B cell (primary cell): ENCODE measurements at places on chromosomes 6 and 20. TPM values are rescaled to one million over a fixed set of nuclear protein-coding genes. Genes with fewer than 3 reads are reported as not detected.
A peak's percentile ranks its signal among the peaks of the same experiment; 100 is the strongest.

GRCh38 chr20:24604966-24605665 lies 135.7 kb downstream of the SYNDIG1 start:
- no peak for DNase-seq

- peak; percentile 83 for DNase-seq
These were observed 67.0 kb downstream of the TNFRSF21 start for GRCh38 chr6:47242483-47243386.

GRCh38 chr20:53133628-53134027 lies 161.5 kb downstream of the TSHZ2 start:
- no peak for DNase-seq

GRCh38 chr6:134309227-134309626 lies 8.7 kb downstream of the SGK1 start:
- DNase-seq = no peak

GRCh38 chr6:13188306-13188705 lies 140.0 kb downstream of the TBC1D7 start:
- DNase-seq = no peak

DNA sequence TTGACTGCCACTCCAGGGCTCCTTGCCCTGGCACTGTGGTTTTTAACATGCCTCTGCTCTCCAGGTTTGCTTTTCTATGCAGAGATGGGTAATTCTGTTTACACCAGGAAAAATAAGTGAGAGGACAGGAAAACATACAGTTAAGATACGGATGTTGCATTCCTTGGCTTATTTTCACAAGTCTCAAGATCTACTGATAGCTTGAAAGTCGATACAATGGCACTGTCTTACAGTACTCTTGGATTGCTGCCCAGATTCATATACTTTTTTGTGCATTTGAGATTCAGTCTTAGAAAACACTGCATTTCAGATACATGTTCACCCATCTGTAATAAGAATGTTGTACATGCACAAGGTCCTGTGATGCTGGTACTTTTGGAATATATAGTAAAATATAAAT lies 159.6 kb upstream of the FLRT3 start:
- no peak for DNase-seq

DNA sequence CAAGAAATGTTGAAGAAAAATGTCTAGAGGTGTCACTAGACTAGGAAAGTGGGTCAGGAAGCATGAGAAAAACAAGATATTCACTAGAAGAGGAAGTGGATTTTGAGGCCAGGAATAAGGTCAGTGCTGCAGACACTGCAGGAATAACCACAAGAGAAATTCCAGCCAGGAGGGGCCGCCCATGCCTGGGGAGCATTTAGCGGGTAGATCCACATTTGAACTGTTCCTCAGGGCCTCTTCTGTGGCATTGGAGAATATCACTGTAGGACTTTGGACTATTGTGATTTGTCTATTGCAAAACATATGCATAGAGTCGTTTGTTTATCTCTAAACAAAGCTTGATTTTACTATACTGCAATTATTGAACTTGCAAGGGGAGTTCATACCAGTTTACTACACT lies 49.6 kb upstream of the CCDC28A start:
- DNase-seq = no peak

DNA sequence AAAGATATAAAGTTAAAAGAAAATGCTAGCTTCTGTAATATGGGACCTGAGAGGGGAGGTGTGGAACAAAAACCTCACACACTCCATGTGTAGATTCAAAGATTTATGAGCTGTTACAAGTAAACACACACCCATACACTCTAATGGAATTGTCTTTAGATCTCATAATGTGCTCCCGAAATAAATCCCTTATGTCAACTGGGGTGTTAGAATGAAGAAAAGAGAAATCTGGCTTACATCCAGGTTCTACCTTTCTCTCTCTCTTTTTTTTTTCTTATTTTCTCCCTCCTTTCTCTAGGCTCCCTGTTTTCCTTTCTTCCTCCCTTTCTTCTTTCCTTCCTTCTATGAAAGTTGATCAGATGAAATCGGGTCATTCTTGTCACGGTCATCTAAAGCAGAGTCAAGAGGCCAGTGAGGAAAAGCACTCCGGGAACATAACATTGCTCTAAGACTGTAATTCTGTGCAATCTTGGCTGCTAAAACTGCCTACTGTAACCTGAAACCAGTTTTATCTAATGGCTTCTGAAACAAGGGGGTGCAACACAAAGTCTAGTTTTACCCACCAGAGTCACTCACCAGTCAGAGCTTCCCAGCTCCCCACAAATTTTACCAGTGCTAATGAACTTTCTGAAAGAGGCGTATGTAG lies 68.3 kb upstream of the BTBD3 start:
- no peak for DNase-seq

DNA sequence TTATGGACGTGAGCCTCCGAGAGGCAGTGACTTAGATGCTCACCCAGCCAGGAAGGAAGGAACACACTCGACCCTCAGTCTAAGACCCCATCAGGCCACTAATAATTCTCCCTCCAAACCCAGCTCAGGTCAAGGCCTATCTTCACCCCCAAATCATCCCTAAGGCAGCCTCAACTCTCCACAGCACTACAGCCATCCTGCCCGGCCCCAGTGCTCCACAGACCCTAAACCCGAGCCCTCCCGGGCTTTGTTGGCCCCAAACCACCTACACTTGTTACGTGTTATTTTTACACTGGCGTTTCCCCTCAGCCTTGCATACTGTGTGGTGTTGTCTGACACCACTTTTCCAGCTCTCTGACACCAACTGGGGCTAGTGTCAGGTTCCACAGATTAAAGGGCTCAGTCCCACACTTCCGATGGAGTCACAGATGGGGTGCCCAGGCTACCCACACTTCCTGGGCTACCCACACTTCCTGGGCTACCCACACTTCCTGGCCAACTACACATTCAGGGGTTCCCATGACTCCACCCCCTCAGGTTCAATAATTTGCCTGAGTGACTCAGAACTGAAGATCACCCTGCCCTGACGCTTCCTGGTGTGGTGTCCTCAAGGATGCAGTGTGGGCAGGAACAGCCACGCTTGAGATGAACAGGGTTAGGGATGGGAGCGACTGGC lies 25.3 kb downstream of the RBCK1 start:
- peak; percentile 49 for DNase-seq

DNA sequence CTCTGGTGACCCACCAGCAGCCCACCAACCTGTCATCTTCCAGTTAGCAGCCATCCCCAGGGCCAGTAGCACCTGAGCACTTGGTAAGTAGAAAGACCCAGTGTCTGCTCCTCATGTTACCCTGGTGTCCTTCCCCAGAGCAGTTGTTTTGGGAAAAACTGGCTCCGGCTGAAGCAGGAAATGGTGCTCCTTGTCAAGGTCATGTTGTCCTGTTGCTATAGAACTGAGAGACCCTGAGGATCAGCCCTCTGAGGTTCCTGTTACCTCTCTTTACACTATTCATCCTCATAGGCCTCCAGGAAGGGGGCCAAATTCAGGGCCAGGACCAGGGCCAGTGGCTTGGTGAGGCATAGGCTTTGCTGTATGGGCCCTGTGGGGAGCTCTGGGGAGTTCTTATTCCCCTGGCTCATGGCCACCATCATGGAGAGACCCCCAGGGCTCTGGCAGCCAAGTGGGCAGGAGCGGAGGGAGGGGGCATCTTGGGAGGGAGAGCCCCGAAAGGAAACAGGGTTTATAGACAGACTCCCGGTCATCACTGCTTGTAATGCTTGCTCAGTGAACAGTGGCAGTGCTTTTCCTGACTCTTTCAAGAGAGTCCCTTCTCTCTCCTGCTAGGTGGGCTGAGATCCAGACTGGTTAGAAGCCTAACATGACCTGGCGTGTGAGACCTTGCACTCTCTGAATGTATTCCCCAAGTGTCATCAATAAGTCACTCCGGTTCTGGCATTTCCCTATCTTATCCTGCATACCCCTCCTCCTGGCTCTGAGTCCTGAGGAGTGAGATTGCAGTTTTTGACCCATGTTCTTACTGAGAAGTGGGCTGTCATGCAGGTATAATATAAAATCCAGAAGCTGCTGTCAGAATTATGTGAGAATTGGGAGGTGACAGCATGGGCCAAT lies 50.7 kb downstream of the PPARD start:
- no peak for DNase-seq

- no peak for DNase-seq
These were observed 95.0 kb upstream of the FAM8A1 start for GRCh38 chr6:17505062-17505476.

Gene GLP1R
- polyA plus RNA-seq = not detected in 2 replicates

- DNase-seq = no peak
These were observed 201.3 kb upstream of the BTBD3 start for GRCh38 chr20:11716239-11716944.

DNA sequence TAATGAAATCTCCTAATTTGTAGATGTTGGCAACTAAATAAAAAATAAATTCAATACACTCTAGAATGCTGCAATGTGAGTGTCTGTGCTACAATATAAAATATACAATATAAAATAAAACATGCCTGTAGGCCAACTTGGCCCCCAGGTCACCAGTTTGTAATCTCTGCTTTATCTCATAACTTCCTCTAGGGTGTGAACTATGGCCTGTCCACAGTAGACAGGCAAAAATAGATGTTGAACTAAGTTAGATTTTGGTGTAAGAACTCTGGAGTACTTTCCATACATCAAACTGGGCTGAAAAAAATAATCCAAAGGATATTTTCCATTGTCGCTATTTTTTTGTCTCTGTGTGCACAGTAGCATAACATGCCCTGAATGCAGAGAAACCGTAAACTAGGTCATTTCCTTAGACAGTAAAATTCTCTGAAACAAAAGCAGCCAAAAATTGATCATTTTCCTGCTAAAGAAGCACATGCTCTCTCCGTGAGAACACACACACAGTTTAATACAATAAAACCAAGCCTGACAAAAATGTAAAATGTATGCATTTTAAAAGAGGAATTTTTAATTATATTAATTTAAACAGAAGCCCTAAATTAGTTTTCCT lies 98.5 kb upstream of the ZFP64 start:
- no peak for DNase-seq

GRCh38 chr20:52953020-52953419 lies 19.1 kb upstream of the TSHZ2 start:
- no peak for DNase-seq

Gene RIOK1
- 13.9 and 36.0 TPM in 2 replicates for polyA plus RNA-seq

Gene LY6G6D
- not detected in 2 replicates for polyA plus RNA-seq

GRCh38 chr6:36625158-36625919 lies 31.2 kb downstream of the SRSF3 start:
- DNase-seq = no peak

DNA sequence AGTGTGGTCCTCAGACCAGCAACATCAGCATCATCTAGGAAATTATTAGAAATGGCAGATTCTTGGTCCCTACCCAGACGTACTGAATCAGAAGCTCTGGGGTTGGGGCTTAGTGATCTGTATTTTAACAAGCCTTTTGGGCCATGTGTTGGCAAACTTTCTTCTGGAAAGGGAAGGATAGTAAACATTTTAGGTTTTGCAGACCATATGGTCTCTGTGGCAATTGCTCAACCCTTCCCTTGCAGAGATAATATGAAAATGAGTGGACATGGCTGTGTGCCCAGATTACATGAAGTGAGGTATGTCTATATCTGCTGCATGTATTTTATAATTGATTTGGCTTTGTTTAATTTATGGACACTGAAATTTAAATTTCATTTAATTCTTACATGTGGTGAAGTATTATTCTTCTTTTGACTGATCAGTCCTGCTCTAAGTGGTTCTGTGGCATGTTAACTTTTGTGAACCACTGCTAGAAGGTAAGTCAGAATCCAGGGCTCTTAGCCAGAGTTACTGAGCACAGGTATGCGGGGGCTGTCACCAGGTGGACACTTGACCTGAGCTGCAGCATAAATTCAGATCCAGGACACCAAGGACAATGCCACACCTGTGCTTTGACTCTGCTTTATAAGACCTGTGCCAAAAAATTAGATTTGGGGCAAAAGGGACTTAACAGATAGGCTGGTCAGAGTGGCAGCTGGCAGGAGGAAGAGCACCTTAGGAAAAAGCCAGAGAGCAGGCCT lies 43.2 kb downstream of the LY86 start:
- DNase-seq = no peak
